ENCODE measurements at places on chromosomes 11 and 22.

GRCh38 chr11:75839851-75840250 is 24.8 kb downstream of the UVRAG start:
- DNase-seq: no peak

DNA sequence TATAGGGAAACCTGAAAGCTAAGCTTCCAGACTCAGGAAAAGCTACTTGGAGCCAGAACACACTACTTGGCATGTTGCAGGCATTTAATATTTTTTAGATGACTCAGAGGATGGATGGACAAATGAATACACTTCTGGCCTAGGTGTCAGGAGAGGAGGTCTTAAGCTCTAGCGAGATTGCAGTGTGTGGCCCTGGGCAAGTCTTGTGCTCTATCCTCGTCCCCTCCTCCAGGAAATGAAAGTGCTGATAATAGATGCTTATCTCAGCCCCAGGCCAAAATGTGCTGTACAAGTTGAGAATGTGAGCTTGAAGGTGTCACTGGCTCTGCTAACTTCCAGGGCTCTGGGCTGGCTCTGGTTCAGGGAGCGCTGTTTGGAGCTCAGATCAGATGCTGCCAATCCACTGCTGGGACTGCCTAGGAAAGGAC is 136.3 kb downstream of the PKNOX2 start:
- no peak for DNase-seq

DNA sequence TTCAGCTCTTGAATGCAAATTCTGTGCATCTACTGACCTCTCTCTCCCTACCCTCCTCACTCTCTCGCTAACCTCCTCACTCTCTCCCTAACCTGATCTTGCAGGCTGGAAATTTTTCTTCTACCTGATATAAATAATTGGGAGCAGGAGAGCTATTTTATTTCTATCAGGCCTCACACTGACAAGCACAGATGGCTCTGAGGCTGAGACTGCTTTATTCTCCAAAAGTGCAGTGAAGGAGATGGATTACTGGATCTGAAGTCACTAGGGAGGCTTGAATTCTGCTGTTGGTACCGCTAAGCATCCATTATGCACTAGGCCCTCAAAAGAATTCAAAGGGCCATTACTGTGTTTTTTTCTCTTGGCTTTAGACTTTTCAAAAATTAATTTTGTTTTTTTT is 19.4 kb upstream of the LDHA start:
- no peak for DNase-seq

DNA sequence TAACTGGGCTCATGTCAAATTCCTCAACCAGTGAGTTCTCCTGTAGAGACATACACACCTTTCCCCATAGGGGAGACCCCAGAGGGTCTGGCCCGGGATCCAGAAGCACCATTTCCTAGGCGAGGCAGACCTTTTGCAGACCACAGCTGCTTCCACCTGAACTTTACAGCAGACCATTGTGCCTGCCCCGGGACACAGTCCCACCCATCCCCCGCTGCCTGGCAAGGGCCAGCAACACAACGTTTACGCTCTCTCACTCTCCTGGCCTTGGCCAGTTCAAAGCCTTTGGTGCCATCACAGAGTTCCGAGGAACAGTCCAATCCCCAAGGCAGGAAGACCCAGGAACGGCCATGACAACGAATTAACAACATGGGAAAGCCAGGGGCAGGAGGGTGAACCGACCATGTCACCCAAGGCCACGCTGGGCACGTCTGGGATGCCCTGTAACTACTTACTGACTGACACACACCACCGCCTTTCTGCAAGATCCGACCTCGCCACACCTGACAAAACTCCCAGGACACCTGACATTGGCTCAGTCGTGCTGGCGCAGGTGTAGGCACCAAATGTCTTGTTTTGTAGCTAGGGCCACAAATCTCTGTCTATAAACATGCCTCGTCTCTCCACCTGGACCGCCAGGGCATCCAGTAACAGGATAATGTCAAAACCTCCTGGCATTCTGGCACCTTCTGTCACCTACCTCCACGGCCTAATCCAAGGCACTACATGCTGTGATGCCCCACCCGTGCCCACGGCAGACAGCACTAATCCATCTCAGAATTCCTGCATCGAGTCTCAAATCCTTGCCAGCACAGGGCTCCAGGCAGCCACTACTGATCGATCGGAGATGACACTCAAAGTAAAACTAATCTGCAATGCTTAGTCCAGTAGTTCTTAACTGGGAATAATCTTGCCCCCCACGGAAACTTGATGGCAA is 51.3 kb downstream of the MYH9 start:
- no peak for DNase-seq

DNA sequence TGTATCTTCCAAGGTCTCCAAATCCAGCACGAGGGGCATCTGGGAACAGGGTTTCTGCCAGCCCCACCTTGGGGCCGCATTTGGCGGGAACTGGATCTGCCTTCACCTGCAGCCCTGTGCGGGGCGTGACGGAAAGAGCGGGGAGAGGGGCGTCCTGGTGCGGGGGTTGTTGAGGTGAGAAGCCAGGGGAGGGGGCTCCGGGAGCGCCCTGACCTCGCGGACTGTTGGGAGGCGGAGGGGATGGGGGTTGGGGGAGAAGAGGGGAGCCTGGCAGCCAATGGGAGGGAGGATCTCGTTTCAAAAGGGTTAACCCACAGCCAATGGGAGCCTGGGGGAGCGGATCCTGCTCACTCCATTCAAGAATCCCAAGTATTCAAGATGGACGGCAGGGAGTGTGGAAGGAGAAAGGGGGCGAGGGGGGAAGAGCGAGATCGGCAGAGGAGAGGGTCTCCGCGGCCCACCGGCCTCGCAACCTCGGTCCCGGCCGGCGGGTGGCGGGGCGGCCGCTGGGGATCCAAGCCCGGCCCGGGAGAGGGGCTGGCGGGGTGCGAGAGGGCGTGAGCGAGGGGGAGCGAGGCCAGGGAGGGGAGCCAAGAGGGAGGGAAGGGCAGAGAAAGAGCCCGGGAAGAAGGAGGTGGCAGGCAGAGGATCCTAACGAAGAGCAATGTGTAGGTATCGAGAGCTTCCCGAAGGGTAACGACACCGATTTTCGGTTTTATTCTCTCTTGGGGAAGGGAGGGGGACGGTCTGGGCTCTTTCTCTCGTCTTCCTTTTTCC is 11.5 kb downstream of the YPEL4 start:
- no peak for DNase-seq

- no peak for DNase-seq
Measured at GRCh38 chr11:11670574-11670973, 48.8 kb upstream of the GALNT18 start.

GRCh38 chr11:24567380-24567779 is 70.5 kb downstream of the LUZP2 start:
- DNase-seq: no peak

DNA sequence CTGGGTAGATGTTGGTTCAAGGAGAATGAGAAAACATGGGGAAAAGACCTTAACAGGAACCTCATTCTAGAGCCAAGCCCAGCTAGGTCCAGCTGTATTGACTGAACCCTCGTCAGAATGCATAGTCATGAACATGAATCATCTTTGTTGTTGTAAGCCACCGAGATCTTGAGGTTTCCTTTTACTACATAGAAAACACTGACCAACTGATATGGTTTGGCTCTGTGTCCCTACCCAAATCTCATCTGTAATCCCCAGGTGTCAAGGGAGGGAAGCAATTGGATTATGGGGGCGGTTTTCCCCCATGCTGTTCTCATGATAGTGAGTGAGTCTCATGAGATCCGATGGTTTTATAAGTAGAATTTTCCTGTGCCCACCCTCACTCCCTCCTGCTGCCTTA is 19.4 kb upstream of the PHOX2A start:
- DNase-seq: no peak

- DNase-seq: peak; percentile 22
Measured at GRCh38 chr22:39567135-39567946, 3.2 kb upstream of the CACNA1I start.

DNA sequence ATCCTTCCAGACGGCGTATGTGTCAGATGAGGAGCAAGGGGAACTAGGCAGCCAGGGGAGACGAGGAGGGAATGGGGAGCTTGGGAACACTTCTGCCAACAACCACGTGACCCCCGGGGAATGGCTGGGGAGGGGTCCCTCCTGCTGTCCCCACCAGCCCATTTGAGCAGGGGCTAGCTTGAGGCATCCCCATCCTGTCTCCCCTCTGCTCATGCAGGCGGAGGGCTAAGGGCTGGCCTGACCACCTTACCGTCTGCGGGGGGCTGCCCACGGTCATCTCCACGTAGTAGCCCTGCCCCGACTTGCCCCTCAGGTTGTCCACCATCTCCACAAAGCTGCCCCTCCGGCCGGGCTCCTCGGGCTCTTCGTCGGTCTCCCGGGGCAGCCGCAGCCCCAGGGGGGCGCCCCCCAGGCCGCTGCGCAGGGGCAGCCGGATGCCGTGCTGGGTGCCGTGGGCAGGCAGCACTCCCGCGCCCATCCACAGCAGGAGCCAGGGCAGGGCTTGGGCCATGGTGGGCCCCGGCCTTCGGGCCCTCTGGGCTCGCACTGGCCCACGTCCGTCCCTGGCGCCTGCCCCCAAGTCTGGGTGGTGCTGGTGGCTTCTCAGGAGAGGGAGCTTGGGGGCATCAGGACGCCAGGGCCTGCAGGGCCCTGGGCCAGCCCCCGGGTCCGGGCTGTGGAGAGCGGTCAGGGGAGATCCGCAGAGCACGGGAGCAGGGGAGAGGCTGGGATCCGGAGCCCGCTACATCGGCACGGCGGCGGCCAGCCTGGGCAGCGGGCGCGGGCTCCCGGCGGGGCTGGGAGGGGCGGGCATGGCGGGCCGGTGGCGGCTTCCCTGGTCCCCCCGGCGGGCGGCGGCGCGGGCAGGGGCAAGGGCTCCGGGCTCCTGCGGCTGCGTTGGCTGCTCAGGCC is 515 bp downstream of the BACE1 start:
- DNase-seq: no peak

DNA sequence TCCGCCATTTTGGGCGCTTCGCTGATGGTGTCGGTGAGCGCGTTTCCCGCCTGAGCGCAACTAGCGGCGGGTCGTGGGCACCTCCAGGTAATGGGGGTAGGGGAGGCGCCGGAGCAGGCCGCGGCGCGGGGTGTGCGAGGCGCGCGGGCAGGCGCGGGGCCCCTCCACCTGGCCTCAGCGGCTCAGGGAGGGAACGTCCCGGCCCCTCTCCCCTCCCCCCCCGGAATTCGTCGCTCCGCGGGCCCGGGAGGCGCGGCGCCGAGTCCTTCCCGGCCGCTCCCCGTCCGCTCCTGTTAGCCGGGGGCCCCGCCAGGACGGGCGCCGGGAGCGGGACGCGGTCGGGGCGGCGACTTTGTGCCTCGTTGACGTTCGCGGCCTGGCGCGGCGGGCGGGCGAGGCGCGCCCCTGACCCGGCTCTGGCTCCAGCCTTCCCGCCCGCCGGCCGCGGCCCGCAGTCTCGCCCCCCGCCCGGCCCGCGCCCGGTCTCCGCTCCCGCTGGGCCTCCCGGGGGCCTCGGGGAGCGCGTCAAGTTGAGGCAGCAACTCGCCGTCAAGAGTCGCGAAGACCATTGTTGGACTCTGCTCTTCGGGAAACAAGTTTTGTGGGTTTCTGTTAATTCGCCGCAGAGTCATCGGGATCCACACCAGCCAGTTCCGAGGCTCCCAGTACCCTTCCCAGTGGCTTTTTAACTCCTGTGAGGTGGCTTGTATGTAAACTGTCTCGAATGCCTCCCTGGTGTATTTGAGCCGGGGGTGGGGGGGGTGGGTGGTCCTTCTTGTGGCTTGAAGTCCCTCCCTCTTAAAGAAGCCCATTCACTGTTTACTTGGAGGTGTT is at the start of gene PPP6R3:
Gene PPP6R3 (plus strand): TSS at position 12 of the 834 bp plus-strand sequence. CDS start 76,913 bp downstream, outside the sequence.
- no peak for DNase-seq

DNA sequence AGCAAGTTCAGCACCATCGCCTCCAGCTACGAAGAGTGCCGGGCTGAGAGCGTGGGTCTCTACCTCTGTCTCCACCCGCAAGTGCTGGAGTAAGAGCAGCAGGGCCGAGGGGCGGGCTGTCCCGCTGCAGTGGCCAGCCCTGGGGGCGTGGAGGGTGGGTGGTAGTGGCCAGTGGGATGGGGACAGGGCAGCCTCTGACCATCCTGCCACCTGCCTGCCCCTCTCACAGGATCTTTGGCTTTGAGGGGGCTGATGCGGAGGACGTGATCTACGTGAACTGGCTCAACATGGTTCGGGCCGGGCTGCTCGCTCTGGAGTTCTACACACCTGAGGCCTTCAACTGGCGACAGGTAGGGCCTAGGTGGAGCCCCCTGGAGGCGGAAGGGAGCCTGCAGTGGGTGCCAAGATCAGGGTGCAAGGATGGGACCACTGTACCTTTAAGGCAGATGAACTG is 15.0 kb upstream of the BBS1 start:
- DNase-seq: no peak

DNA sequence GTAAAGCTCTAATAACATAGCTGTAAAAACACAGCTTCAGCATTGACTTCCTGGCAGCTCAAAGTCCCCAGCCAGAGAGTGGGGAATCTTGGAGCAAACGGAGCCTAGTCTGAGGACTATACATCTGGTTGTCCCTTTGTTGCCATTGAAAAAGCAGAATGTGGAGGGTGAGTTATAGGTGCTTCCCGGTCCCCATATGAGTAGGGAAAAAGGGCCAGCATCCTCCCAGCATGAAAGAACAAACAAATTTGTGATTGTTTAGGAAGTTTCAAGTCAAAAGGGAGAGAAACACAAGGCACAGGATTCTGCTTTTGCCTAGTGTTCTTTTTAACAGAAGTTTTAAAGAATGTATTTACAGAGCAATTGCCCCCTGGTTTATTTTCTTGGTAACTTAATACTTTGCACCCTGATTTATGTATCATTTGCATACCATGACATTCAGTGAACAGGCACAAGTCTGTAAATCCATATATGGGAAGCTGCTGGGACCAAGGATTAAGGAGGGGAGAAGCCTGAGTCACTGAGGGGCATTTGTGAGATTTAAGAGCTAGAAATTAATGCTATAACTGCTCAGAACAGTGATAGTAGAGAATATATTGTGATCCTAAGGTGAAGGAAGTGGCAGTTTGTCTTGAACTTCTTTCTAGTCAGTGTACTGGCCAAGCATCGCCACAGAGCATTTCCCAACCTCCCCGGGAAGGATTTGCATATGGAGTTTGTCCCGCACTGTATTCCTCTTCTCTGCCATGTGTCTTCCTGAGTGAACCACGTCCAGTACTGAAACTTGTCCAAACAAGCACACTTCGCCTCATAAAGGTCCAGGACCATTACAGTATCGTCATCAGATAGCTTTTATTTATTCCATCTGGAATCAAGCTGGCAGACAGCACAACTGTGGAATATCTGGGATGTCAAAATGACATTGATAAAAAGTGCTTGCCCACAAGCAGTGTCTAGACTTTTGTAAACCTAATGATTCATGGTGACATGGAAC is 103.0 kb downstream of the DBX1 start:
- no peak for DNase-seq

GRCh38 chr11:83252266-83252665 is 33.9 kb downstream of the CCDC90B start:
- DNase-seq: no peak

DNA sequence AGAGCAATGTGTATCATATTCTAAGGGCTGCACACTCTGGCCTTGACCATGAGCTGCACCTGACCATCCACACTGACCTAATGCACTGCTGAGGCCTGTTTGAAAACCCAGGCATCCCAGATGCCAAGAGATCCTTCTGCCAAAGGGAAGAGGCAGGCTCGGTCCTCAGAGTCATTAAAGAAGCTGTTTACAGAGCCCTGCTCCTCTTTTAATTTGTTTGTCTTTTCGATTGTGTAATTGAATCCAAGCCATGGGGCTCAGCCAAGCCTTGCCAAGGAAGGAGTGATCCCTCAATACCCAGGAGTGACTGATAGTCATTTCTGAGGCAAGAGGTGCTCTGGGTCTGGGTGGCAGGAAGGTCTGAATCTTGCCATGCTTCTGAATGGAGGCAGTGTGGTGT is 94.5 kb upstream of the ISX start:
- no peak for DNase-seq

Data from stimulated activated CD4-positive, alpha-beta T cell treated with anti-CD3 and anti-CD28 coated beads, Interleukin-1b, Interleukin-23, amount 100 ng/mL, for 1 hour (primary cell).